ENCODE measurements at places on chromosomes 16 and 17.

GRCh38 chr16:75096656-75097055 lies 19.9 kb downstream of the LDHD start:
- DNase-seq: no peak

DNA sequence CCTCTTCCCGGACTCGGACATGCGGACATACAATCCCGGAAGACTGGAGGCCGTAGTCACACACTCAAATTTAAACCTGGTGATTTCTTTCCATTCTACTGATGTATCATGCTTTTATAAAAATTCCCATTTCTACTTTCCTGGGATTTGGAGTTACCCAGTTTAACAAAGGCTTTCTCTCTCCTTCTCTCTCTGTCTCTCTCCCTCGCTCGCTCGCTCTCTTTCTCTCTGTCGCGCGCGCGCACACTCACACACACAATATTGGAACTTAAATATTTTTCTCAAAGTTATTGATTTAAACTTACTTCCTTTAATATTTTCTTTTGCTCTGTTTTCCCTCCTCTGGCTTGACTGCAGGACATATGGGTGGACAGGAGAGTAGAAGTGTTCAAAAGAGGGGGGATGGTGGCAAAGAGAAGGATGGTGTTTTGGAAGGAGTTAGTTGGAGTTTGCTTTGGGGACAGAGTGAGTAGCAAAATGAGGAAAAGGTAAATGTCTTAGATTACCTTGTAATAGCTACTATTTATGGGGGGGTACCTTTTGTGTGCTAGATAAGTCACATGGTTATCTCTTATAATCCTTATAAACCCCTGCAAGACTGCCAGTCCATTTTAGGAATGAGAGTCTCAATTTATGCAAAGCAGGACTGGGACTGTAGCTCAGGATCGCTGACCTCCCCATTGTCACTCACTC lies 878 bp upstream of the TRIM25 start:
- DNase-seq: no peak

DNA sequence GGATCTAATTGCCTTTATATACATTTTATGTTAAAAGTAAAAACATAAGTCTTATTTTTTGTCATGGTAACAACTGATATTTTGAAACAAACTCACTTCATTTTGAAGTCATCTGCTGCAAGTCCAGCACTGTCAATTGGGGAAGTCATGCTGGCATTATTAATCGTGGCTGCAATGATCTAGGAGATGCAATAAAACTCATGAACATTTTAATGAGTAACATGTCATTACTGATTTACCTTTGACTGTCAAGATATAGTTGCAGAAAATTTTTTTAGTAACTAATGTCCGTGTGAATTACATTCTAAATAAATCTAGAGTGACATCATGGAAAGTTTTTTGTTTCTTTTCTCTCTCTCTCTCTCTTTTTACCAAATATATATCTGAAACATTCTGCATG lies 17.3 kb upstream of the KRT24 start:
- DNase-seq: no peak

DNA sequence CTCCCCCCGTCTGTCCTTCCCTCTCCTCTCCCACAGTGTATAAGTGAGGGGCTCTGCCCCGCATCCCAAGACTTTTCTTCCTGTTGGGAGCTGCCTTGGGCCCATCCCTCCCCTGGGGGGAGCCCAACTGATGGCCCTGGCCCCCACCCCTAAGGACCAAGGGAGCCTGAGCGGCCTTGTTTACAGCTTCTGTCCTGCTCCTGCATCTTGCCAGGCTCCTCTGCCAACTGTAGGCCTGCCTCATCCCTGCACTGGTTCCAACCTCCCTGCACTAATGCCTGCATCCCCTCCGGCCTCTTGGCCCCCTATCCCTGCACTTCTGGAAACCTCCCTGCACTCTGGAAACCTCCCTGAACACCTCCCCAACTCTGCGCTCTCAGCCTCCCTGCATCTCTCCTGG lies 1.4 kb upstream of the PAGR1 start:
- DNase-seq: no peak

GRCh38 chr16:9134306-9134705 lies 42.9 kb downstream of the HAPSTR1 start:
- no peak for DNase-seq

DNA sequence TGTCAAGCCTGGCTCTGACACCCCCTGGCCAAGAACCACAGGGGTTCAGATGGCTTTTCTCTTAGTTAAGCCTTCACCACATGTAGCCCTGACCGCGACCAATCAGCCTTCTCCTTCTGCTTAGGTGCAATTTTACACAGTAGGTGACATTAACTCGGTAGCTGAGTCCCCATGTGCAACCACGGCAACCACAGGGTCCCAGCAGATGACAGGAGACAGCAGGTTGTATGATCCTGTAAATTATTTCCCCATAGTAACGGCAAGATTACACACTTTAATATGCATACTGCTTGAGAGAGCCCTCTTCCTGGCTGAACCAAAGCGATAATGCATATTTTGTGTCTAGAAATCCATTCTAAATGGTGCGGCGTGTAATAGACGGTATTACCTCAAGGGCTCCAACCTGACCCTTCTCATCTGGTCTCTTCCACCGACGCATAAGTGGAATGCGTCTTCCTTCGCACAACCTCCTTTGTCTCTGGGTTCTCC lies 458.7 kb upstream of the ZFHX3 start:
- no peak for DNase-seq

GRCh38 chr17:68568581-68568980 lies 32.6 kb downstream of the FAM20A start:
- DNase-seq: no peak

- no peak for DNase-seq
Measured at GRCh38 chr17:33650304-33650703, 357.2 kb upstream of the ASIC2 start.

GRCh38 chr16:55982597-55982996 lies 107.4 kb upstream of the CES5A start:
- no peak for DNase-seq

DNA sequence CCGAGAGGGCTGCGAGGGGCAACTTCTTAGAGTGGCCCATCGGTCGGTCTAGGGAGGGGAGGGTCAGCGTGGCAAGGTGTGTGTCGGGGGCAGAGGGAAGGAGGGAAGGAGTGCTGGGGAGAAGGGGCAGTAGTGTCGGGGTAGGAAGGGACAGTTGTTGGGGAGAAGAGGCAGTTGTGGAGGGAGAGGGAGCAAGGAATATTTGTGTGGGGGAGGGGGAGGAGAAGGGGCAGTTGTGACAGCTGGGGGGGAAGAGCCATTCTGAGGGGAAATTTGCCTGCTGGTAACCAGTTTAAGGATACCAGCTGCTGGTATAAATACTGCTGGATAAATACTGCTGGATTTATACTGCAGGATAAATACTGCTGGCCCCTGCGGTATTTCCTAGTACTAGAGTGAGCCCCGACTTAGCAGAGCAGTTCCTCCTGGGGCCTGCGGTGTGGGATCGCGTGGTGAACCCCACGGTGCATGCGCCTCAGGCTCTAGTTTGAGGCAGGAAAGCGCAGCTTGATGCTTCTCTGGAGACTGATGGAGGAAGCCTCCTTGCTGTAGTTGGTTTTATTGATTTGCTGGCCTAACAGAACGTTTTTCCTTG lies 309 bp downstream of the DNAH2 start:
- DNase-seq: no peak

- no peak for DNase-seq
Measured at GRCh38 chr16:66906916-66907836, 11.5 kb downstream of the CDH16 start.

DNA sequence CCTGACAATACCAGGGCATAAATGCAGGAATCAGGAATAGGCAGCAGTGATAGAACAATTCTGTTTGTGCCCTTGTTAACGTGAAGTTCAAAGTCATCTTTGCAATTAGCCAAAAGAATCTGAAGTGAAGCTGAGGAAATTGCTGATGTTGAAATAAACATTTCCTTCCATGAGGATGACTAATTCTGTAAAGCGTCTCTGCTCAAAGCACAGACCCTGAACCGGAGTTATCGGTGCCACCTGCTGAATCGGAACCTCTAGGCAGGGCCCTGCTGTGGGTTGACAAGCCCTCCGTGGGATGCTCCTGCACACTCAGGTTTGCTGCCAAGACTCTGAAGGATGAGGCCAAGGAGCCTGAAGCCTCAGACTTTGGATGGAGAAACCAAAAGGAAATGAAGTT lies 37.0 kb upstream of the CDH1 start:
- no peak for DNase-seq
